ENCODE measurements at places on chromosomes 4 and X.

DNA sequence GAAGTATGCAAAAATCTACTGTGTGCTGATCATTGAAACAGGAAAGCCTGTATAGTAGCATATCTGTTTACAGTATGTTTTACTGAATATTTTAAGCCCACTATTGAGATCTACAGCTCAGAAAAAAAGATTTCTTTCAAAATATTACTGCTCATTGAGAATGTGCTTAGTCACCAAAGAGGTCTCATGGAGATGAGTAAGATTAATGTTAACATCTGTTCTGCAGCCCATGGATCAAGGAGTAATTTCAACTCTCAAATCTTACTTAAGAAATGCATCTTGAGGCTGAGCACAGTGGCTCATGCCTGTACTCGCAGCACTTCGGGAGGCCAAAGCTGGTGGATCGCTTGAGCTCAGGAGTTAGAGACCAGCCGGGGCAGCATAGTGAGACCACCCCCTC, 3.3 kb downstream of the RNF4 start:
- no peak for DNase-seq

GRCh38 chr4:32196950-32197688, 1477.0 kb downstream of the PCDH7 start:
- DNase-seq, result no peak

DNA sequence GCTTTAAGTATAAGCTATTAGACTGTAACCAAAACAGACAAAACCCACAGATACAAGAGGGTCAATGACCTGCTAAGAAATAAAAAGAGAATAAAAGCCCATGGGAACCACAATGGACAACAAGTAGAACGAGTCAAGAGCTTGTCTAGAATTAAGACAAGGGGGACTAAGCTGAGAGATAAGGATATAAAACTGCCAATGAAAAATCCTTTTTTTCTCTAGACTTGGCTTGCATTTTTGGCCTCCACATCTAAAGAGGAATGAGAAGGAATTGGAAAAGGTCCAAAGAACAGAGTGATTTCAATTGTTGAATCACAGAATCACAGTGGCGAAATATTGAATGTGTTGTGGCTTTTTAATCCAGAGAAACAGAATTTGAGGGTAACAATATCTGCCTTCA, 135.7 kb downstream of the QDPR start:
- DNase-seq, result no peak

GRCh38 chrX:130296743-130297142, 28.0 kb upstream of the ZNF280C start:
- DNase-seq, result no peak

DNA sequence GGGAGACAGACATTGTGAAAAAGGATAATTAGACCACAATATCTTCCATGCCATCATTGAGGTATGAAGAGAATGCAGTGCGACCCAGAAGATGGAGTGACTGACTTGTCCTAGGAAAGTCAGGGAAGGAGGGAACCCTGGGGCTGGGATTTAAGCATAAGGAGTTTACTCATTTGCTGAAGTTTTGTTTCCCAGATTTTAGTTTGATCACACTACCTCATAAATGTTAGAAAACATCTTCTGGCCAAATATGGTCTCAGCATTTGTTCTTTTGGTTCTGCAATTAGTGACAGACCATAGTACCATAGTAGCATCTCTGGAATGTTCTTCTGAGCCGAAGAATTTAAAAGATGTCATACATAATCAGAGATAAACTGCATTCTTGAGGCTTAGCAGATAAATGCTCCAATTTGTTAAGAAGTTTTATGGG, 96.5 kb upstream of the PGRMC2 start:
- DNase-seq, result no peak

DNA sequence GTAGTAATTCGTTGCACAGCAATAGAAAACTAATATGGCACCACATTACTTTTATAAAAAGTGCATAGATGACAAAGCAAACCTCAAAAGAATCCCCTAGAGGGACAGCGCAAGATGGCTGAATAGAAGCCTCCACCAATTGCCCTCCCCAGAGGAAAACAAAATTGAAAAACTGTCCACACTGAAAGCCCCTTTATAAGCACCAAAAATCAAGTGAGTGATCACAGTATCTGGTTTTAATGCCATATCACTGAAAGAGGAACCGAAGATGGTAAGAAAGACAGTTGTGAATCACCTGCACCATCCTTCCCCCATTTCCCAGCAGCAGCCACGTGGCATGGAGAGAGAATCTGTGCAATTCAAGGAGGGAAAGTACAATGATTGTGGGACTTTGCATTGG, 522.2 kb downstream of the GLUD2 start:
- DNase-seq, result no peak

- no peak for DNase-seq
Measured at GRCh38 chr4:96698831-96699230, 858.9 kb downstream of the PDHA2 start.

- no peak for DNase-seq
Measured at GRCh38 chr4:139942241-139942640, 211.7 kb downstream of the MAML3 start.

GRCh38 chrX:45768666-45769236, 568.1 kb upstream of the DIPK2B start:
- no peak for DNase-seq

- DNase-seq, result no peak
Measured at GRCh38 chr4:95213366-95213765, 335.4 kb downstream of the UNC5C start.

GRCh38 chr4:8694226-8694625, 101.7 kb downstream of the CPZ start:
- no peak for DNase-seq

- DNase-seq, result no peak
Measured at GRCh38 chr4:153764601-153765368, 5.0 kb upstream of the RNF175 start.

- DNase-seq, result no peak
Measured at GRCh38 chr4:38166082-38166481, 205.9 kb downstream of the PTTG2 start.

GRCh38 chr4:78910612-78911011, 28.6 kb downstream of the PAQR3 start:
- DNase-seq, result no peak

DNA sequence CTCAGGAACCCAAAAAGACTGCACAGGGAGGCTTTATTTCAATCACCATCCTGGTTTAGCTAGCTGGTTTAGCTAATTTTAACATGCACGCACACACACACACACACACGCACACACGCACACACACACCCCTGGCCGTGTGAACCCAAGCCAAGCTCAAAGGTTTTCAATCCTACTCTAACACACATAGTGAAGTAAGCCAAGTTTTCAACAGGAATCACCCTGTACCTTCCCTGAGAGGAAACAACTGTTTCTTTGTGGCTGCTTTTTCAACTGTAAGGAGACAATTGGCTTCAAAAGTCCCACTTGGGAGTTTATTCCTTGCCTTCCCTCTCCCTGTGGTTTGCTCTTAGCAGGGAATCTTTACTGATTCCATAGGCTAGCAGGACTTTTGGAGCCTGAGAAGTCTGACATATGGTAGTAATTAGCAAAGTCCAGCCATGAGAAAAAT, 98.9 kb upstream of the BMP3 start:
- DNase-seq, result no peak

DNA sequence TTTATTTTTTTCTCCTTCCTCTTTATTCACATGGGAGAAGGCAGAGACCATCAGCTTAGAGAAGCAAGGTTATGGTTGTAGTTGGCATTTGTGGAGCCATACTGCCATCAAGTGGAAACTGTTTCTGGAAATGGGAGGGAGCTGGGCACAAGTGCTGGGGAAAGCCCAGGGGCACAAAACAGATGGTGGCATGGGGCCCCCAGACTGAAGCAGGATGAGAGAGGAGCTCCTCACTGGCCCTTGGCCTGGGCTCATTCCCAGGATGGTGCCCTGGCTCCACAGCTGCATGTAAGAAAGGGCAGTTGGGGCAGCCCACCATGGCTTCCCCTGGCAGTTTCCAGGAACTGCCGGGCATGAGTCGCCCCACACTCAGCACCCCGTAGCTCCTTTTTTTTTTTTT, 59.2 kb downstream of the NBDY start:
- no peak for DNase-seq

- no peak for DNase-seq
Measured at GRCh38 chrX:19889582-19890342, 2.4 kb upstream of the SH3KBP1 start.

GRCh38 chrX:97806238-97806637, 922.5 kb downstream of the RPA4 start:
- DNase-seq, result no peak

GRCh38 chr4:4873203-4873602, 13.7 kb downstream of the MSX1 start:
- DNase-seq, result no peak

DNA sequence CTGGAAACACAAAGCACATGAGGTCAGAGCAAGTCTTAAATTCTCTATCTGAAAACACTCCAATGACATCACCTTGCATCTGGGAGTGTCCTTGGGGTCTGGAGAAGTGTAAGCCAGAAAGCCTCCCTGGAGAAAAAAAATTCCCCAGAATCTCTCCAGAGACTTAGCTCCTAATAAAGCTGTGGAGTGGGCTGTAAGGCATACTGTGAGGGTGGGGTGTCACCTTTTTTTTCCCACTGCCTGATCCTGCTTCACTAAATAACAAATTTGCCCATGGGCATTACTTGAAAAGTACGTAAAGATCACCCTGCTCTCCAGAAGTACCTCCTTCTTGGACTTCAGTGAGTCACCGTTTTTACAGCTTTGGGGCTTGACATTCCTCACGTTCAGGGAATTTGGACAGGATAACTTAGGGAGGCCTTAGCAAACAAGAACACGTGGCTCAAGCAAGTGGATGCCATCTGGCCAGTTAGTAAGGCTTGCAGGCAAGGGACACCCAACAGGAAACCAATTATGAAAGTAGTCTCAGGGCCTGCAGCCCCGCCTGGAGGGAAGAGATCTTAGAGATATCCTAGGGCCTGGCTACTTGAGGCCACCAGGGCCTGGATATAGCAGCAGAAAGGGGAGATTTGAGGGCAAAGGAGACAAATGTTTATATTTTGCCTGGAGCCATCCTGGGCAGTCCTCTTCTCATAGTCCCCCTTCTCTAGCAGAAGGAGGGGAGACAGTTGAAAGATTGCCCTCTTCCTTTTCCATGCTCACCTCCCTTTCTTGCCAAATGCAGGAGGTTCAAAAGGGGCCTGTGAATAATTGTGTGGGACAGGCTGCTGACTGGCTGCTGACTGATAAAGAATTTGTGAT, 60.1 kb upstream of the PLAC1 start:
- no peak for DNase-seq

DNA sequence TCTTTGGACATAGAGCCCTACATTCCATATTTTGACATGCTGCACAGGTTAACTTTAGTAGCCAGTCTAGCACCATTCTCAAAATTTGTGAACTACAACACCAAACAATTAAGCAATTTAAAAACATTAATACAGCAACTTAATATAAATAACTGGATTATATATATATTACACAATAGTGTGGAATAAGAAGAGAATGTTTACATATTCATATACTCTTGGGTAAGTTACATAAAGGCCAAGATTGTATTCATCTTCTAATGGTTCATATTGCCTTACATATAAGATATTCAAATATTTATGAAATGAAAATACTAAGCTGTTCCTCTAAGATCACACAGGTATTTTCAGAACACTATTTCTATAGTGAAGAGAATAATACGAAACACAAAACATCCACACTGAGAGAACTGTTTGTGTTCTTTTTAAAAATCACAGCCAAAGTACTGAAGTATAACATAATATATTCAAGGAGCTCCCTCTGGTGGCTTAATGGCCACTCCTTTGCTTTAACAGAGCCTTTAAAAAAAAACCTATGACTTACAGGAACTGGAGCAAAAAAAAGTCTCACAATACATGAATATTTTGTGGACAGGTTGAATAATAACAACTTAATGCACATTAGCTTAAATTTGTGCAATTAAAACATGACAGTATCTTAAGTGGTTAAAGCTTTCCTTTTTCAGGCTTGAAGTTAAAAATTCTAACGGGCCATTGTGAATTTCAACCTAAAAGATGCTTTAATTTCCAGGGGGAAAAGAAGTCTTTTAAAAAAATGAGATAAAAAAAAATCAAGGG, 46.2 kb downstream of the NEK1 start:
- no peak for DNase-seq

GRCh38 chr4:185217408-185217975, 8.1 kb downstream of the SNX25 start:
- no peak for DNase-seq

GRCh38 chr4:174381440-174381800, 97.7 kb downstream of the CEP44 start:
- DNase-seq, result no peak

- DNase-seq, result no peak
Measured at GRCh38 chr4:126939401-126939800, 693.4 kb upstream of the INTU start.

- no peak for DNase-seq
Measured at GRCh38 chrX:15438332-15438731, 54.1 kb upstream of the VEGFD start.
